ENCODE measurements at places on chromosomes 5 and 9. TPM values are rescaled to one million over a fixed set of nuclear protein-coding genes. Genes with fewer than 3 reads are reported as not detected.

Gene CCNB1
- 452 TPM for total RNA-seq

Gene KIAA1958
- total RNA-seq = 2.3 TPM

Gene RAI14
- 48.4 TPM for total RNA-seq

Gene SLC34A1
- total RNA-seq = 0.10 TPM

Gene GAPT
- not detected for total RNA-seq

Gene NUP155
- total RNA-seq = 83.7 TPM

Gene STX17
- total RNA-seq = 9.4 TPM

Gene CDX1
- total RNA-seq = not detected

Gene RAB3C
- not detected for total RNA-seq

Gene PCDHB14
- total RNA-seq = 0.08 TPM

Gene DMGDH
- not detected for total RNA-seq

Gene UBE2QL1
- not detected for total RNA-seq

Gene ZNF354C
- 1.7 TPM for total RNA-seq

Gene SAPCD2
- 69.2 TPM for total RNA-seq
